Type B pancreatic cell (in vitro differentiated cells): ENCODE measurements at places on chromosomes 13 and 19. TPM values are rescaled to one million over a fixed set of nuclear protein-coding genes. Genes with fewer than 3 reads are reported as not detected.

Gene ATP8A2
- total RNA-seq, result 13.8 and 55.2 TPM in 2 replicates

Gene PEAK3
- total RNA-seq, result 0.10 TPM in 1 of 2 replicates, not detected in the other

Gene MBD3L2
- not detected in 2 replicates for total RNA-seq

Gene DOCK9
- 46.2 and 122 TPM in 2 replicates for total RNA-seq

Gene KLHL26
- total RNA-seq, result 11.0 and 11.1 TPM in 2 replicates

Gene SPRY2
- 48.3 and 48.7 TPM in 2 replicates for total RNA-seq

Gene HSPB6
- 0.43 and 0.60 TPM in 2 replicates for total RNA-seq

Gene ATP1A3
- total RNA-seq, result 5.6 TPM in 1 of 2 replicates, not detected in the other

- DNase-seq, result peak; percentile 84
Measured at GRCh38 chr19:18865973-18866799, 29.8 kb downstream of the CERS1 start.

DNA sequence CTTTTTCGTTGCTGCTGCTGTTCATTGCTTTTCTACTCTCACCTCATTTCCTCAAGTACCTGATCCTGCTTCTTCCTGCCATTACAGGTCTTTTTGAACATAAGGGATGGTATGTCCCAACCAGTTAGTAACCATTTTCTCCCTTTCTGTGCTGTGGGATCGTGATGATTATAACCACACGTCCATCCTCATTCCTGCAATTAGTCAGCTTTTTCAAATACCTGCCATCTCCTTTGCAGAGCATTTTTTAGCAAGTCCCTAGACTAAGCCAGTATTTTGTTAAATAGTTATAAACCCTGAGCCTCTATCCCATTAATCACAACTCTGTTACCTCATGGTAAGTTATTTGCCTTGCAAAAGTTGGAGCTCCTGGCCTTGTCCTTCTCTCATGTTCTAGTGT lies 109.2 kb downstream of the FNDC3A start:
- no peak for DNase-seq
- no peak overlapping the region for H3K4me3 ChIP-seq
- no peaks in the 10 kb centered on the region for H3K27me3 ChIP-seq
- no peaks in the 10 kb centered on the region for H3K4me1 ChIP-seq

DNA sequence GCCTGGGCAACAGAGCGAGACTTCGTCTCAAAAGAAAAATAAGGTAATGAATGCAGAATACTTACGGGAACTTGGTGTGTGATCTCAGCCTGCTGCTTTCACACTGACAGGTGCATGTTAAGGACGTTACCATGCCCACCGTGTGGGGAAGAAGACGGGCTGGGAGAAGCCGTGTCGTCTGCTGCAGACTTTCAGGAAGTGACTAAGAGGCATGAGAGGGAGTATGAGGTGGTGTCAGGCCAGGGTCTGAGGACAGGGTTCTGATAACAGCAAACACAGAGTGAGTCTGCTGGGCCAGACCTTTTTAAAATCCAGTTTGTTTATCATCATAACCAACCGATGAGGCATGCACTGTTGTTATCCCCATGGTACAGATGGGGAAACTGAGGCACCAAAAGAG lies 13.6 kb upstream of the GALP start:
- no peak overlapping the region for H3K27ac ChIP-seq
- no peaks in the 10 kb centered on the region for H3K4me1 ChIP-seq
- H3K4me3 ChIP-seq, result no peak overlapping the region

DNA sequence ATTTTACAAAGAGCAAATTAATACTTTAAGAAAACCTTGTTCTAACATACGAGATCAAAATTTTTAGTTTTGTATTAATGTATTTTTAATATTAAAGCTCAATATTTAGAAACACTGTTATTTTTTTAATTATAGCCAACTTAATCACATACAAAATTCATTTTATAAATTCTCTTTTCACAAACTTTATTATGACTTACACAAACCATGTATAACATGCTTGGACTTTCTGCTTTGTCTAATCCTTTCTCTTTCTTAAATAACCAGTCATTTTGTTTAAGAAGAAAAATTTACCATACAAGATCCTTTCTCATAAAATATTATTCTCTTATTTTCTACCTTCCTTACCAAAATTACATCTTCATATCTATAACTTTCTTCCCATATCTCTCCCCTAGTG lies 62.2 kb downstream of the CYSLTR2 start:
- H3K27ac ChIP-seq, result no peak overlapping the region
- H3K4me3 ChIP-seq, result no peak overlapping the region
- DNase-seq, result no peak
- H3K4me1 ChIP-seq, result no peaks in the 10 kb centered on the region
- H3K36me3 ChIP-seq, result no peaks in the 10 kb centered on the region
- no peaks in the 10 kb centered on the region for H3K27me3 ChIP-seq

DNA sequence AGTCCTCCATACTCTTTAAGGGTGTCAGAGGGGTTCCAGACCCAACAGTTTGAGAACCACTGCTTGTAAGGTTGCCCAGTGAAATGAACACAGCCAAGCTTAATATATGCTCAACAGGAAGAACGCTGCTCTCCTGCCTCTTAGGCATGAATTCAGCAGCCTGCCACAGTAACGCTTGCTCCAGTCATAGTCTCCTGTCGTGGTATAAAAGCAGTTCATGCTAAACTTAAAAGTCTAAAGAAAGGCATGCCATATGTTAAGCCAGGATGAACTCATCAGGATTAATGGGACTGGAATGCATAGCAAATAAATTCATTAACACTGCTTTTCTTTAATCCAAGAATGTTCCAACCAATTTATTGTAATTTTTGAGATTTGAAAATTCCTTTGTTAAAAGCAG lies 38.7 kb downstream of the SLC7A1 start:
- no peaks in the 10 kb centered on the region for H3K4me1 ChIP-seq
- DNase-seq, result no peak
- H3K4me3 ChIP-seq, result no peak overlapping the region
- peaks cover 27% of the 10 kb centered on the region for H3K36me3 ChIP-seq
- H3K27me3 ChIP-seq, result no peaks in the 10 kb centered on the region
- no peak overlapping the region for H3K27ac ChIP-seq

GRCh38 chr13:107834281-107834680 lies 381.1 kb downstream of the LIG4 start:
- no peak overlapping the region for H3K27ac ChIP-seq
- DNase-seq, result no peak
- peaks cover 15% of the 10 kb centered on the region for H3K27me3 ChIP-seq
- no peaks in the 10 kb centered on the region for H3K36me3 ChIP-seq

- no peaks in the 10 kb centered on the region for H3K27me3 ChIP-seq
- peak overlapping the region; percentile 34 for H3K4me3 ChIP-seq
- H3K4me1 ChIP-seq, result peaks cover 43% of the 10 kb centered on the region
- DNase-seq, result no peak
- H3K27ac ChIP-seq, result peak overlapping the region; percentile 50
- peaks cover 33% of the 10 kb centered on the region for H3K36me3 ChIP-seq
Measured at GRCh38 chr13:98476106-98476505, 100.8 kb downstream of the STK24 start.

DNA sequence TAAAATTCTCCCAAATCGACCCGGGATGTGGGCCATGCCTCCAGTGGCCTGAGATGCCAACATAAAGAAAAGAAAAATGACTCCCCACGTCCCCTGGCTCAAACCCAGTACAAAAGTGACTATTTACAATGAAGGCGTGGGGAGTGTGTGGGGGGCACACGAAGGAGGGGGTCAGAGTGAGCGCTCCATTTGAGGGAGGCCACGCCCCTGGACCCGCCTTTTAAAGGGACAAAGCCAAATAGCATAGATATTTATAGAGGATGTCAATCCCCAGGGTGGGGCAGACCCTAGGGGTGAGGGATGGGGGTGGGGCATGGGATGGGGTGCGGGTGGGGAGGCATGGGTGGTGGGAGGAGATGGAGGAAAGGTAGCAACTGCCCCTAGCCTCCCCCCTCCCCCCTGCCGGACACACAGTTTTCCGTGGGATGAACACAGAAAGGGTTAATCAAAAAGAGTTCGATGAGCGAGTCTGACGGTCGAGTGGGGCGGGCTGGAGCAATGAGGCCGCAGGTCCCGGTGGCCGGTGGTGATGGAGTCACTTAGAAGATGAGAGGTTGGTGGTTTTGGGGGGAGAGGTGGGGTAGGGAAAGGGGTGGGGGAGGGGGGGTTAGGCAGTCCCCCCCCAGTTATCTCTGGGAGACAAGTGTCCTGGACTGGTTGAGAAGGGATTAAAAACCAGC lies 20.1 kb upstream of the NANOS2 start:
- no peaks in the 10 kb centered on the region for H3K36me3 ChIP-seq
- no peak for DNase-seq
- no peaks in the 10 kb centered on the region for H3K4me1 ChIP-seq
- H3K27me3 ChIP-seq, result peaks cover 76% of the 10 kb centered on the region
- no peak overlapping the region for H3K4me3 ChIP-seq
- no peak overlapping the region for H3K27ac ChIP-seq

DNA sequence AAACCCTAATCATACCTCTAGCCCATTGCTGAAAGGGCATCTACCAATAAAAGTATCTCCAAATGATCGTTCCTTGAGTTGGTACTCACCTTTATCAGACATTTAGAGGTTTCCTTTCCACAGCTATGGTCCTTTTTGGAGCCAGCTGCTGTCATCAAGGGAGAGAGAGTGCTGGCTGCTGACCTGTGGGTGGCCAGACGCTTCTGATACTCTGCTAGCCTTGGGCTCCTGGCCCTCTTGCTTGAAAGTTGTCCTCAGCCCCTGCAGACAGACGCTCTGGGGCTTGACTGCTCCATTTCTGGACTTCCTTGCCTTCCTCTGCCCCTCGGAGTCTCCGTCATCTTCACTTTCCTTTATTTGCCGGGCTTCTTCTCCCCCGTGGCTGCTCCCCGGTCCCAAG lies 499.1 kb downstream of the DIAPH3 start:
- H3K27ac ChIP-seq, result no peak overlapping the region
- H3K27me3 ChIP-seq, result no peaks in the 10 kb centered on the region
- DNase-seq, result no peak
- peaks cover 15% of the 10 kb centered on the region for H3K36me3 ChIP-seq
- no peak overlapping the region for H3K4me3 ChIP-seq

- DNase-seq, result no peak
- no peak overlapping the region for H3K4me3 ChIP-seq
- peaks cover 10% of the 10 kb centered on the region for H3K4me1 ChIP-seq
- H3K27me3 ChIP-seq, result peaks cover 5% of the 10 kb centered on the region
Measured at GRCh38 chr19:1377965-1378785, 5.5 kb upstream of the NDUFS7 start.

DNA sequence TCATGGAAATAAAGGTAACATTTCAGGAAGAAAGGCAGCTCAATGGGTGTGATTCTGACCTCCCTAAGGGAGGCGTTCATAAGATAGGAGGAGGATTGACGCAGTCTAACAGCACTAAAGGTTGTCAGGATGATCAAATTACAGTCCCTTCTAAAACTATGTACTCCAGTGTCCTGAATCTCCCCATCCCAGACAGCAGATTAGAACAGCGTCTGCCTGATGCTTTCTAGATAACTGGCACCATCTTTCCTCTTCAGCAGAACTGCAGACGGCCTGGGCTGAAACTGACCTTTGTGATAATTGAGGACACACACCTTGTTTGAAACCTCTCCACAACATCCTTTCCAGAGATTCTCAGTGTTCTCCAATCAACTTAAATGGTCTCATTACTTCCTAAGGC lies 25.5 kb upstream of the SACS start:
- no peak overlapping the region for H3K4me3 ChIP-seq
- peaks cover 3% of the 10 kb centered on the region for H3K27me3 ChIP-seq
- no peak for DNase-seq
- H3K27ac ChIP-seq, result no peak overlapping the region

- H3K4me1 ChIP-seq, result peaks cover 25% of the 10 kb centered on the region
- peak overlapping the region; percentile 94 for H3K4me3 ChIP-seq
- H3K36me3 ChIP-seq, result peaks cover 7% of the 10 kb centered on the region
- peak overlapping the region; percentile 88 for H3K27ac ChIP-seq
Measured at GRCh38 chr19:51688671-51689571, 4.2 kb upstream of the SPACA6 start.

DNA sequence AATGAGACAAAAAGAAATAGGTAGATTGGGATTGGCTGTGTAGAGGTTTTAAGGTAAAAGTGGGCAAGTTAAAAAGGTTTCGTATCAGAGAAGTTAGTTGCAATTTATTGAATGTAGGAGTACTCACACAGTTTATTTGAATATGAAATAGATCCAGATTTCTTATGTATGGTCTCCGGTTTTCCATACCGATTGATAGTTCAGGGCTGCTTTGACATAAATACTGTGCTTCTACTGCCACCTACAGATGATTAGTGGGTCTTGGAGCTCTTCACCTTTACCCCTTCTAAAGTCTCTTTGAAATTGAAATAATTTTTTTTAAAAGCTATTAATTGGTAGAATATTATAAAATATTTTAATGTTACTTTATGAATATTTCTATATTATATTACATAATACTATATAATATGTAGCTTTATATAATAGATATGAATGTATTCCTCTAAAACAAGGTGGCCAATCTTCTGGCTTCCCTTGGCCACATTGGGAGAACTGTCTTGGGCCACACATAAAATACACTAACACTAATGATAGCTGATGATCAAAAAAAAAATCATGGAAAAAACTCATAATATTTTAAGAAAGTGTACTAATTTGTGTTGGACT lies 7.7 kb upstream of the GPR18 start:
- H3K36me3 ChIP-seq, result no peaks in the 10 kb centered on the region
- peak overlapping the region; percentile 8 for H3K27ac ChIP-seq
- H3K27me3 ChIP-seq, result no peaks in the 10 kb centered on the region
- no peak overlapping the region for H3K4me3 ChIP-seq
- H3K4me1 ChIP-seq, result peaks cover 17% of the 10 kb centered on the region
- no peak for DNase-seq

GRCh38 chr19:47699360-47699917 lies 13.8 kb upstream of the EHD2 start:
- H3K27ac ChIP-seq, result no peak overlapping the region
- H3K4me1 ChIP-seq, result peaks cover 5% of the 10 kb centered on the region
- no peaks in the 10 kb centered on the region for H3K27me3 ChIP-seq
- peaks cover 7% of the 10 kb centered on the region for H3K36me3 ChIP-seq
- H3K4me3 ChIP-seq, result no peak overlapping the region
- no peak for DNase-seq

DNA sequence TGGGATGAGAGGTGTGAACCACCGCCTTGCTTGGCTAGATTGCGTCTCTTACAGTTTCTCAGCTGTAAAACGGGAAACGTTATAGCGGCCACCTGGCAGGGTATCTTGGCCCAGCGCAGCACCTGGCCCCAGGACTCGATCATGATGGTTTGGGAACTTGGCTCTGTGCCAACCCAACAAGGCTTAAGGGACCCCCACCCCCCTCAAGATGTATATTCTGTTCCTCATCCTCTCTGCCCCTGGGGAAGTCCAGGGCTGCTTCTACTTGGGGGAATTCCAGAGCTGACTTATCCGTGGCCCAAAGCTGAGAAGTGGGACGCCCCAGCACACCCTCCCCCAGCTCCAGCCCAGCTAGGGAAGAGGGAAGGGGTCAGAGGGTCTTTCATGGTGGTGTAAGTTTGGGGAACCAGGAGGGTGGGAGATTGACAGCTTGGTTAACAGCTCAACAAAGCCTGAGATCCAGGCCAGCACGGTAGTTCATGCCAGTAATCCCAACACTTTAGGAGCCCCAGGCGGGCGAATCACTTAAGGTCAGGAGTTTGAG lies 695 bp downstream of the ICAM1 start:
- peaks cover 56% of the 10 kb centered on the region for H3K27me3 ChIP-seq
- no peak for DNase-seq
- no peak overlapping the region for H3K27ac ChIP-seq
- H3K36me3 ChIP-seq, result no peaks in the 10 kb centered on the region

DNA sequence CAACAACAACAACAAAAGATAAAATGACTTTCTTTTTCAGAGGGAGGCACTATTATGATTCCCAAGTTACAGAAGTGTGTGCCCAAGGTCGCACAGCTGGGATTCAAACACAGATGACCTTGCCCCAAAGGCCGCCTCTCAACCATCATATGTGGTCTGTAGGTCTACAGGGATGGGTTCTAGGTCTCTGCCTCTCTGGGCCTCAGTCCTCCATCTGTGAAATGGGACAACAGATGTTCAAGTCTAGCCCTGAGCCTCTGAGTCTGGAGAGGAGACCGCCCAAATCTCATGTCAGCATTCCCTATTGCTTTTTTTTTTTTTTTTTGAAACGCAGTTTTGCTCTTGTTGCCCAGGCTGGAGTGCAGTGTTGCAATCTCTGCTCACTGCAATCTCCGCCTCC lies 4.9 kb downstream of the NPAS1 start:
- no peak overlapping the region for H3K4me3 ChIP-seq
- no peaks in the 10 kb centered on the region for H3K36me3 ChIP-seq
- H3K4me1 ChIP-seq, result peaks cover 4% of the 10 kb centered on the region
- no peak overlapping the region for H3K27ac ChIP-seq
